ENCODE measurements at places on chromosomes 1 and 21. TPM values are rescaled to one million over a fixed set of nuclear protein-coding genes. Genes with fewer than 3 reads are reported as not detected.

The ILDR2 gene
- total RNA-seq, result 22.8 TPM

The SPRR2F gene
- total RNA-seq, result not detected

The IFNLR1 gene
- 0.41 TPM for total RNA-seq

The TLR5 gene
- 1.2 TPM for total RNA-seq

The TACSTD2 gene
- total RNA-seq, result under 0.01 TPM

The LEMD1 gene
- 2.4 TPM for total RNA-seq

The UBE2U gene
- total RNA-seq, result not detected

The SERTAD4 gene
- total RNA-seq, result 13.5 TPM

Measured in frontal cortex (tissue), 4 donors.